ENCODE measurements at places on chromosomes 4 and X.

DNA sequence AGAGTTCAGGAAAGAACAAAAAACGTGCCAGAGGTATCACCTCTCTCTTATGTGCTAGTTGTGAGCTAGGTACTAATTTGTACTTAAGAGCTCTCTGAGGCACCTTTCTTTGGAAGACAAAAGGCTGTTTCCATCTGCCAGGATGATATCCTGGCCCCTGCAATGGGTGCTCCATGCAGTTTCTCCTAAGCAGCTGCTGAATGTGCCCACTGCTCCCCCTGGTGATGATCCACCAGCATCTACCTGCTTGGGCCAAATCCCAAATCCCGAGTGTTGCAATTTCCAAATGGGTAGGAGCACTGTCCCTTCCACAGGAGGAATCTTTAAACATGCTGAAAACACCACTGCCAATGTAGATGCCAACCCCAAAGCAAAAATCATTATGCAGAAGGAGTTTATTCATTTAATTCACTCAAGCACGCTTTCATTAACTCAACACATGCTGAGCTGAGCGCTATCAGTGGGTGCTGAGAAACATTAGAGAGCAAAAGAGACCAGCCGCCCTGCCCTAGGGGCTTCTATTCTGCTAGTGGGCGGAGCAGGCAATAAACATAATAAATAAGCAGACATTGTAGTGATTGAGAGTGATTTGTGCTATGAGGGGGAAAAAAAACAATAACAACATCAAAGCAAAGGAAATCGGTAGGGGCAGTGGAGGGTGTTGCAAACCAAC lies 69.6 kb upstream of the C4orf50 start:
- peak; percentile 61 for DNase-seq

- no peak for DNase-seq
These were observed 329.0 kb downstream of the STIM2 start for GRCh38 chr4:27189683-27190082.

DNA sequence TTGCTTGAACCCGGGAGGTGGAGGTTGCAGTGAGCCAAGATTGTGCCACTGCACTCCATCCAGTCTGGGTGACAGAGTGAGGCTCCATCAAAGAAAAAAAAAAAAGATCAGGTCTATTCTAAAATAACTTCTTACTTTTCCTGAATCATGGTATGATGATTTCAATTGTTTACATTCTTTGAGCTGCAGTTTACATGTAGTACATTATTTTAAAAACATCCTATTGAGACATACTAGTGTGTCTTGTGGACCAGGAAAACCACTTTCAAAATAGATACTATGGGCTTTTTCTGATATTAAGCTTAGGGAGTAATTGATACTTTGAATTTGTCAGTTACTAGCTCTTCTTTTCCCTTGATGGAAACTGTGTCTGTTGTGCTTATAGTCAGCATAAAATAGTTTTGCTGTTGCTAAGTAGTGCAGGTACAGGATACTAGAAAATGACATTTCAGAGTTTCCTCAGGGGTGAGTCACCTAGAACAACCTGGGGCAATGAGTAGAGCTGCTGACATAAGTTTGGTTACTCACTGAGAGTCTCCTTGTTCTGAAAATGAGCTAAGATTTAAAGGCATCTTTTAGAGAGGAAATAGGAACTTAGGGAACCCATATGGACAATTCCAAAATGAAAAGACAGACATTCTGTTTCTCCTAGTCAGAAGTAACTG lies 53.2 kb upstream of the C4orf54 start:
- no peak for DNase-seq

GRCh38 chr4:47413521-47413920 lies 50.0 kb downstream of the COMMD8 start:
- no peak for DNase-seq

DNA sequence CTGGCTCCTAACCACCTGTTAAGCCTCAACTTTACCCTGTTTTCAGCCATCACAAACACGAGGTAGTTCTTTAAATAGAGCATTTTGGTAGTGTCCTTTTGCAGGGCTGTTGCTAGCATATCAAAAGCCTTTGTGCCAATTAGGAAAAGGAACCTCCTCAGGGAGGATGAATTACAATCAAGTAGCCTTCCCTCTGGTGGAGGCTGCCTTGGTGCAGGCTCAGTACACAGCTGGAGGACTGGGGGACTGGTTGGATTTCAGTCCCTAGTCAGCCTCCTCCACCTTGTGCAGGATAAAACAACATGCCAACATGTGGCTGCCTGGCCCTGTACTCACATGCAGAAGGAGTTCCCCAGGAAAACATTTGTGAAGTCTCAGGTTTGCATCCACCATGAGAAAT lies 53.1 kb downstream of the RASGEF1B start:
- no peak for DNase-seq

DNA sequence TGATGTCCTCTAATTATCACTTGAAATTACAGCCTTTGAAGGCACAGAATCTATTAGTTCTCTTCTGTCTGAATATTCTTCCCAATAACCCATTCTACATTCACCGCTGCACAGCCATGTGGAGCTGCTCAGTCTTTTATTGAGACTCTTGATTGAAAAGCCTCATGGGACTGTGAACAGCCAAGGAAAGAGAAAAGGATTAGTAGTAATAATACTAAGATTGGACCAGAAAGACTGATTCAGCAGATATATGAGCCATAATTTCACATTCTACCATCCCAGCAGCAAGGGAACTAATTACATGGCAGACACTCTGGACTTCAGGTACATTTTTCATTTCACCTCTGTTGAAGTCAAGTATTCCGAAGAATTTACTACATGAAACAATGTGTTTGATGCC lies 2471.7 kb downstream of the ARAP2 start:
- DNase-seq: no peak

- DNase-seq: no peak
These were observed 690 bp upstream of the NEIL3 start for GRCh38 chr4:177308847-177309521.

GRCh38 chr4:155597281-155597680 lies 69.4 kb upstream of the GUCY1A1 start:
- DNase-seq: no peak

All from cardiac muscle cell (in vitro differentiated cells and primary cell).